T-helper 22 cell (primary cell): ENCODE measurements at places on chromosomes 13 and 19.

GRCh38 chr13:26837997-26838396, 77.4 kb upstream of the GPR12 start:
- no peak for DNase-seq

- no peak for DNase-seq
These were observed 40.2 kb downstream of the SLAIN1 start for GRCh38 chr13:77737583-77738200.

DNA sequence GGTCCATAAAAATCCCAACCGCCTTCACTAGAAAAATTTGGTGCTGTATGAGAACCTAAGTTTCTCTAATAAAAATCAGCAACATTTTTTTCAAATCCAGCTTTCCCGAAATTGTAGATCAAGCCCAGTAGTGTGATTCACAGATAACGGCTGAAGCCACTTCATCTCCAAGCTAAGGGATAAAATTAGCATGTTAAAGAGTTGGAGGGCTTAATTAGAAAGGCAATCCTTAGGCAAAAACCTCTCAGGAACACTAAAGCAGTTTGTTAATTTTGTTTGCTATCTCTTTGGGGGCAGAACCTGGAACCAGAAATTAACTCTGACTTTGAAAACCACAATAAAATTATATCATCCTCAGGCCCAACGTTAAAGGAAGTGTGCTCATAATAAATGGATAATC, 820.2 kb downstream of the GPC5 start:
- no peak for DNase-seq

- DNase-seq: no peak
These were observed 215.5 kb downstream of the NHLRC3 start for GRCh38 chr13:39253774-39254173.

DNA sequence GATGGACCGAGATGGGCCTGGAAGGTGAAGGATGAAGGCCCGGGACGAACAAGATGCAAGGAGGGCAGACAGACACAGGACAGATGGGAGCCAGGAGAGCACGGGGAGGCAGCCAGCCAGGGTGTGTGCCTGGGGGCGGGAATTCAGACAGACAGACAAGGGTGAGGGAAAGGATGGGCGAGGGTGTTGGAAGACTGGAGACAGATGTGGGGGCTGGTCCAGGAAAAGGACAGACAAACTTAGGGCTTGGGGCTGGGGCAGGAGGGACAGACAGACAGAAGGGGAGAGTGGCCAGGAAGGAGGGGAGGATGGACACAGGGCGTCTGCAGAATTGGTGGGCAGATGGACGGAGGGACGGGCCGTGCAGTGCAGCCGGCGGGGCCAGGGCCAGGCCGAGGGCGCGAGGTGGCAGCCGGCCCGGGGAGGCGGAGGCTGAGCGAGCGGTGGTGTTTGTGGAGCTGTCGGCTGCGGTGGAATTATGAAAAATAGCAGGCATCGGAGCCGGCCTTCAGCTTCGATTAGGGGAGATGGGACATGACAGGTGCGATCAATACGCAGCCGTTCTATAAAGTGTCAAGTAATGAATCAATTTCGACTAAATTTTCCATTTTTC, 4.6 kb upstream of the ERFL start:
- DNase-seq: no peak

DNA sequence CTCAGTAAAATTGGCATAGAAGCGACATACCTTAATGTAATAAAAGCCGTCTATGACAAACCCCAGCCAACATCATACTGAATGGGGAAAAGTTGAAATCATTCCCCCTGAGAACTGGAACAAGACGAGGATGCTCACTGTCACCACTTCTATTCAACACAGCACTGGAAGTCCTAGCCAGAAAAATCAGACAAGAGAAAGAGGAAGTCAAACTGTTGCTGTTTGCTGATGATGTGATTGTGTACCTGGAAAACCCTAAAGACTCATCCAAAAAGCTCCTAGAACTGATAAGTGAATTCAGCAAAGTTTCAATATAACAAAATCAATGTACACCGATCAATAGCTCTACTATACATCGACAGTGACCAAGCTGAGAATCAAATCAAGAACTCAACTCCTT, 63.3 kb downstream of the TNFSF13B start:
- no peak for DNase-seq

DNA sequence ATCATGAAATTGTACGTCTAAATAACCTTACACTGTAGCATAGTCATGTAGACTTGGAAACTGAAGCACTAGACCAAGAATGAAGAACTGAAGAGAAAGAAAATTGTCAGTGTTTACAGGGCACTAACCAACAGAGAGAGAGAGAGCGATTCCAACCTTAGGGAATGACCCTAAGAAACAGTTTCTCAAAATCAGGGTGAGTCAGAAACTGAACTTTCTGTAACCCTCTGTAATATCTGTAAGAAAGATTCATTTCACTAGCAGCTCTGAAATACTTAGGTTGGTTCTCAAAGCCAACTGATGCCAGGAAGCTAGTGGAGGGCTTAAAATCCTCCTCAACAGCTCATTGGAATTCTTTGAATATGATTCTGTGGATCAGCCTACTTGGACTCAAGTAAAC, 936.9 kb downstream of the EFNB2 start:
- DNase-seq: no peak

GRCh38 chr13:111912453-111912866, 154.5 kb upstream of the SOX1 start:
- no peak for DNase-seq

- DNase-seq: no peak
These were observed 24.9 kb downstream of the SLC8A2 start for GRCh38 chr19:47446534-47447469.

DNA sequence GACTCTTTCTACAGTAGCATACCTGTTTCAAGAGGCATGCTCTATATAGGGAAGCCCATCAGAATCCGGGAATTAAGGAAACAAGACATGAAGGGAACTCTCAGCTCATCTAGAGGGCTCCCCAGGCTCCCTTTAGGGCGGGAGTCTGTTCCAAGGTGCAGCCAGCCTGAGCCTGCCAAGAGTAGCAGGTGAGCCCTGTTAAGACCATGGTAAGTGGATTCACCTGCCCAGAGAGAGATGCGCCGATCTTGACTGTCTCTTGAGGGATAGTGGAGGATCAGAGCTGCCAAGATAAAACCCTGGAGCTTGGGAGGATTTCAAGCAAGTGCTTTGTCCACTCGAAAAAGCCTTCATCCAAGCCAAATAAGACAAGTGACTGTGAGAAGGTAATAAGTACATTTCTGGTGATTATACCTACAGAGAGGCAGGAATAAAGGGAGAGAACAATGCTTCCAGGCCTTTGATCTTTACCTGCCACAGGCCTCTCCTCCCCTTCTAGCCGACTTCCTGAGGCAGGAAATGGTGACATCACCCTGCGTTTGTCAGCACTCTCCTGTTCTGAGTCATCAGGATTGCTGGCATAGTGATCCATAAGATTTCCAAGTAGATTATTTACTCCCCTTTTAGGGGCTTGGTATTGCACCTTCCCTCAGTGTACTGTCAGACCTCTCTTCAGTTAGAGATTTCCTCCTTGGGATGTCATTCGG, 31.5 kb downstream of the KLF5 start:
- DNase-seq: no peak

DNA sequence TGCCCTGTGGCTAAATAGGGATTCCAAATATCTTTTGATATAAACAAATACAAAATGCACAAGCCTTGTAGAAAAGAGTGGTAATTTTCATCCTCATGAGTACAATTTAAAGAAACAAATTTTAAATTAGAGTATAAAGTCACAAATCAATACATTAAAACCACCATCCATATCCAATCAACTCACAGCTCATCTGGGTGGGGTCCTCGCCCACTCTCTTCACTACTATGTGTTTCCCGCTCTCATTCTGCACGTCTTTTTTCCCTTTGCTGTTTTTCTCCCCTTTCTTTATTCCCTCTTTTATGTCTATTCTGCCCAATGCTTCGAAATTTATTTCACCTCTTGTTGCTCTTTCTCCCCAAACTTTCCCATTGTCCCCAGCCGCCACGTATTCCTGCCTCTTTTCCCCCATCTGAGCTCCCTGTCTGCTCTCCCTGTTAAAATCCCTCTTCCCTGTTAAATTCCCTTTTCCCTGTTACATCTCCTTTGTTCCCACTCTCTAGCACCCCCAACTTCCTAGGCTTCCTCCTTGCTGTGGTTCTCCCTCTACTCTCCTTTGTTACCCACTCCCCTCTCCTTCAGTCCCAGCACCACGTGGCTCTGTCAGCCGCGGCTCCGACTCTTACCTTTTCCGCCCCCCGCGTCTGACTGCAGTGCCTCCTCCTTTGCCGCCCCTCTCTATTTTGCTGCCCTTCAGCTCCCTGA, 1.3 kb downstream of the ZNF616 start:
- no peak for DNase-seq

DNA sequence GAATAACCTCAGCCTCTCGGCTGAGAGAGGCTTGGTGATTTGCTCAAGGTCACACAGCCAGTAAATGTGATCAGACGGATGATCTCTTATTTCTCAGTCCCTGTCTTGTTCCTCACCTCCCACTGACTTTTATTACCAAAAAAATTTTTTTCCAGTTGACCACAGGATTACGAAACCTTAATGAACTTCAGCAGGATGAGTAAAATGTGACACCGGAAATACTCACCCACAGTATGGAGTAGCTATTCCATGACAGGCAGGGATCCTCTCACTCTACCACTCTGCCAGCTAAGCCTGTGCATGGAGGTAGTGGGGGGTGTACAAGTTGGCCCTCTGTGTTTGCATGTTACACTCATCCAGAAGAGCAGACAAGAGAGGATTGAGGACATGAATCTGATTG, 916.4 kb downstream of the UQCRFS1 start:
- no peak for DNase-seq

GRCh38 chr13:113167155-113167554, 8.7 kb downstream of the PROZ start:
- no peak for DNase-seq

DNA sequence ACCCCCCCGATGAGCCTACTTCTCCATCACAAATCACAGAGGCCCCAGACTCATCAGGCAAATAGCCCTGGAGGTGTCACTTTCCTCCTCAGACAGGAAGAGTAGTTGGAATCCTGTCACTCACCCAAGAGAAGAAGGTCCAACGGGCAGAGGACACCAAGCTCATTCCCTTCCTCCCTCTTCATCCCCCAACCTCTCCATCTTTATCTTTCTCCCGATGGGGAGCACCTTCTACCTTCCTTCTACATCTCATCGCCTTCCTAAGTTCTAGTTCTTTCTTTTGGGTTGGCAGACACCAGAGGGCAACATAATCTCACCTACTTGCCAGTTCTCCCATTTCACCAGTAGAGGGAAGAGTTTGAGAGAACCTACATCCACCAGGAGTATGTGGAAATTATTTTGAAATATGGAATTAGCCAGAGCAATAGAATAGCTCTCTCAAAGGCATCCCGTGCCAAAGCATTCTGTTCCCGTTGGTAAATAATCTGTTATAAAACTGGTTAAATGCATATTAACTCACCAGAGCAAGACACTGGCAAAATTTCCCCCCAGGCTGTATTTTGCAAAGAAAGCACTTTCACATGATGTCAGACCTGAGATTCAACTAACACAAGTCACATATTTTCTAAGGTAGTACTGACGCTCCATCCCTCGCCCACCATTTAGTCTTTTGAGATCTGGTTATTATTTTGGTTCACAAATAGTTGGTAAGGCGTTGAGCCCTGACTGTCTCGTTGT, 55.0 kb downstream of the ZIC5 start:
- no peak for DNase-seq

- no peak for DNase-seq
These were observed 3.2 kb downstream of the SPPL2B start for GRCh38 chr19:2331601-2332246.

DNA sequence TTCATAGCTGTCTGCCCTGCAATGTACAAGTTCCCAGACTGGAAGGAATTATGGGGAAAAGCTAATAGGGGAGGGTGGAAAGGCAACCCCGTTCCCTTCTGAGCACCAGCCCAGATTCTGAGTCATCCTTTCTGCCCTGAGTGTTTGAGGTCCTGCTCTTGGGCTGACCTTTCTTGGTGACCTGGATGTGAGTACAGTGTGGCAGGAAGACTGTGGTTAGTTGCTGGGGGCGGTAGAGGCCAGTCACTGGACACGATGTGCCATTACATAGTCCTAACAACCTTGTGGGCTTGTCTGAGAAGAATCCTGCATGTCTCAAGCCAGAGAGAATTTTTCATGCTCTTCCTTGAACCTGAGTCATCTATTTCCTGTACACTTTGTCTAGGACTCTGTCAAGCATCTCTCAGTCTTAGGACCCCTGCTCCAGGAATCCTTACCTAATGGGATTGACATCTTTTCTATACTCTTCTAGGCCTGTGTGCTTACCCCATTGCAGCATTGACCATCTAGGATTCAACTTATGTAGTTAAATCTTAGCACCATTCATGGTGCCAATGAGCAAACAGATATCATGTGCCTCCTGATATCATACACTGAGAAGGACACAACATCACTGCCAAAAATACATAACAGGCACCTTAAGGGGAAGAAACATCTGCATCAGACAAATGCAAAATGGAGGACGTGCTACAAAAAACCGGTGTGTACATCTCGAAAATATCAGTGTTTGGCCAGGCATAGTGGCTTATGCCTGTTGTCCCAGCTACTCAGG, 8.1 kb upstream of the ANGPTL4 start:
- no peak for DNase-seq

GRCh38 chr13:112744168-112745021, 54.6 kb downstream of the ATP11A start:
- no peak for DNase-seq

DNA sequence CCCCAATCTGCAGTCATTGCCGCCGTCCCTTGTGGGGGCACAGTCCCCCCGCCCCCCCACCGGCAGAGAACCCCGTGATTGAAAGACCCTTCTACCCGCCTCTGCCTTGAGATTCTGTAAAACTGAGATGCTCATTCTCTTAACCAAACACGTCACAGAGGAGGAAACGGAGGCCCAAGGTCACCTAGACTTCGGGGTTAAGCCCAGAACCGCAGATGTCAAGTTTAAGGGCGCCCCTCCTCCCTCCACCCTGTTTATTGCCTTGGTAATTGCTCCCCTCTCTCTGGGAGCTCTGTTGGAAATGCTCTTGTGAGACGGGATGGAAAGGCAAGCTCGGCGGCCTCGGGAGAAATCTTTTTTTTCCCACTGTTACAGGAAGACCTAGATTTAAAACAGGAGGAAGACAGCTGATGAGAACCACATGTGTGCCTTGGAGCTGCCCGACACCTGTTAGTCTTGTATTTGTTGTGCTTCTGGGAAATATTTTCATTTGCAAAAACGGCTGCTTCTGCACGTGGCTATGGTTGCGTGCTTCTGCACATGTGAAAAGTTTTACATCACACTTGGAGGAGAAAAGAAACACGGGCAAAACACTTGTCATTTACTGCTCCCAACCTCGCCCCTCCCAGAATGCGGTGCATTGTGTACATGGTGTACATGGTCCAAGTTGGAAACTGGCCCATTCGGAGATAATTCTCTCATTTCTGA, 1.1 kb upstream of the MED26 start:
- DNase-seq: no peak
